ENCODE measurements at places on chromosomes 2 and 18.
A peak's percentile ranks its signal among the peaks of the same experiment; 100 is the strongest.

- DNase-seq: no peak
Observed at GRCh38 chr2:71181316-71181715, 45.6 kb downstream of the PAIP2B start.

DNA sequence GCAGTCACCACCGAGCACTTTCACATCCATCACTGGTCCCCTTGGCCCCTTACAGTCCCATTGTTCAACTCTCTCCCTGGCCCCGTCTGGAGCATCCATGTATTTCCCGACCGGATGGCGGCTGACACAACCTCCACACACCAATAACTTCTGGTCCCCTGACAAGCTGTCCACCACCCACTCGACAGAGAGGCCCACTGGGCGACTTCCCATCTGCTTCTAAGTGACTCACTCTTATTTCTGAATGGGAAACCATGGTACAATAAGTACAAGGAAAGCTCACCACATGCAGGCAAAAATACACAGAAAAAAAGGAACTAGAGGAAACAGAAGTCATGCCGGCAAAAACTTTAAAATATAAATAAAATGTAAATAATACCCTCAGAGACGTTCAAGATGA, 82.9 kb upstream of the RAB12 start:
- no peak for DNase-seq

DNA sequence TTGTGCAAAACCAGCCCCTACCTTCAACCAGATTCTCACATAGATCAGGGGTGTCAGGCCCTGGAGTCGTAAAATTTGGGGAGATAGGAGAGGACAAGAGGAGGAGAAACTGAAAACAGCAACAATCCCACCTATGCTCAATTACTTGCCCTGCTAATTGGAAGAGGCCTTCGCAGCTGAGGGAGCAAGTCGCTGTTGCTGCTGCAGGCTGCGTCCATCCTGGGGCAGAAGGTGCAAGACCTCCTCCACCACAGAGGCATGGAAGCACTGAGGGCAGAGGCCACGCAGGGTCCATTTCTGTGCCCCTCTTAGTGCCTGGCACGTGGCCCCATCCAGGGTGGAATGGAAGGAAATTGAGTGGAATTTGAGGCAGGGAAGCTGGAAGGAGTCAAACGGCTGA, 36.5 kb downstream of the CNGA3 start:
- no peak for DNase-seq

DNA sequence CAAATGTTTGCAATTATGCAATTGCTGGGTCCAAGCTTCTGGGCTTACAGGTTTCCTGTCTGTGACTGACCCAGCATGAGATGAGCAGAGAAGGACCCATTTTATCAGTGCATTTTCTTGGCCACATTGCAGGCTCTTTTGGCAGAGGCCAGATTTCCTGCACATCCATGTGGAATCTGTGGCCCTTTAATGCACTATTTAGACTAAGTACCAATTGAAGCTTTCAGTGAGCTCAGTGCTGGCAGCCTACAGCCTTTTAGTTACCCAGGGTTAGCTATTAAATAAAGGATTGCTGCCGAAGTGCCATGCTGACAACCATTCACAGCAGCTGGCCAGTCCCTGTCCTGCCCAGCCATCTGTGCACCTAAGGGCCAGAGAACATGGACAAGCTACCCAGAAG, 165.0 kb downstream of the ANKRD30B start:
- no peak for DNase-seq

GRCh38 chr2:120539937-120540718, 194.2 kb downstream of the INHBB start:
- DNase-seq: peak; percentile 8

DNA sequence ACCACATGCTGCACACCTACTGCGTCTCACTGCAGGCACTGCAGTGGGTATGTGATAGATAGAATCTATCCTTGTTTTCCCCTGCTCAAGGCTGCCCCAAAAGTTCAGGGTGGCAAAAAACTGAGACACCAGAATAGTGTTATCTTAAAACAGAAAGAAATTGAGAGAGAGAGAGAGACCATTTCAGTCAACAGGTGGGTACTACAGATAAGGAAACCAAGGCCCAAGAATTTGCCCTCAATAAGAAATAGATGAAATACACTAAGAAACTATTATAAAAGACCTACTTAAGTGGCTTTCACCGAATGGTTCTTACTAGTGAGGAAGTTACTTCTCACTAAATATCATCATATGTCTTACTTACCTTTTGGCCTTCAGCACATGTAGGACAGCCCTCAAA, 27.9 kb downstream of the EPG5 start:
- DNase-seq: no peak
